ENCODE measurements at places on chromosomes 2 and 18.

- no peak for DNase-seq
These were observed 402.9 kb downstream of the TMEM182 start for GRCh38 chr2:103164748-103165147.

GRCh38 chr2:171707752-171708151, 20.5 kb downstream of the DYNC1I2 start:
- DNase-seq: no peak

DNA sequence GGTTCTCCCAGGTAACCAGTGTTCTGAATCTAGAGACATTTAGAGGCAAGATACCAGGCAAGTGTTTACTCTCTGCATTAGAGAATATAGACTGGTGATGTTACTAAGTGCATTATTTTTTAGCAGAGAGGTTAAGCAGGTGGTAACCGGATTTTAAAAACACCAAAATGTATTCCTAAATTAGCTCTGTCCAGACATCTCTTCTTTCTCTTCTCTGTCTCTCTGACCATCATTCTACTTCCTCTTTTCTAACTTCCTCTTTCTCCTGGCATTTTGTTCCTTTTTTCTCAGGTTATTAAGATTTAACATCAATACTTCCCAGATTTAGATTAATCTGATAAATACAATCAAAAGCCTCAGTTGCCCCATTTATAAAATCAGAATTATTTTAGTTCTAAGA, 31.7 kb upstream of the DYNC1I2 start:
- no peak for DNase-seq

GRCh38 chr2:61229936-61230335, 67.9 kb downstream of the C2orf74 start:
- DNase-seq: no peak

DNA sequence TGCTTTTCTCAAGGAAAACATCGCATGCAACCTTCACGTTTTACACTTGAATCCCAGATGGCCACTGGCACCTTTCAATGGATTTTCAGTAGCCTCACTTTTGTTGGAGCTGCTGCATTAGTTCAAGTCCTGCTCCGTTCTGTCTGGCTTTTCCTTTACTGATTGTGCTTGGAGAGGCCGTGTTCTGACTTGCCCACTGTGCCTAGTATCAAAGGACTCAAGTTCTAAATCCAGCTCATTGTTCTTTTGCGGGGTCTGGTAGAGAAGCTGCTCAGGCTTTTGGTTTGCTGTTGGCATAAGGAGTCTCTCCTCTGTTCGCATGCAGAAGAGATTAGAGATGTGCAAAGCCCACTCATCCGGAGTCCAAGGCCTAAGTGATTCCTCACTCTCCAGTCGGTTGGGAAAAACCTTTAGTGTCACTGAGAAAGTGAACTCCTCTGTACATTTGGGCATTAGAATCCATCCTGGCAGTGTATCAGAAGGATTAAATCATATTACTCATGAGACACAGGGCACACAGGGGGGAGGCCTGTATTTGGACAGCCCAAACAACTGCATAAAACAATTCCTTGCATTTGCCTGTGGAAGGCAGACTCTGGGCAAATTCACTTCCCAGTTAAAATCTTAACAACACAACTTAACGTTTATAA, 69.7 kb downstream of the NCK2 start:
- no peak for DNase-seq

- DNase-seq: no peak
These were observed 37.0 kb downstream of the STAT4 start for GRCh38 chr2:191113761-191114160.

- no peak for DNase-seq
These were observed 463.2 kb downstream of the THSD7B start for GRCh38 chr2:137228566-137228965.

- no peak for DNase-seq
These were observed 232.6 kb downstream of the OTX1 start for GRCh38 chr2:63283273-63283672.

- no peak for DNase-seq
These were observed 1518.3 kb downstream of the RPIA start for GRCh38 chr2:90209806-90210205.

DNA sequence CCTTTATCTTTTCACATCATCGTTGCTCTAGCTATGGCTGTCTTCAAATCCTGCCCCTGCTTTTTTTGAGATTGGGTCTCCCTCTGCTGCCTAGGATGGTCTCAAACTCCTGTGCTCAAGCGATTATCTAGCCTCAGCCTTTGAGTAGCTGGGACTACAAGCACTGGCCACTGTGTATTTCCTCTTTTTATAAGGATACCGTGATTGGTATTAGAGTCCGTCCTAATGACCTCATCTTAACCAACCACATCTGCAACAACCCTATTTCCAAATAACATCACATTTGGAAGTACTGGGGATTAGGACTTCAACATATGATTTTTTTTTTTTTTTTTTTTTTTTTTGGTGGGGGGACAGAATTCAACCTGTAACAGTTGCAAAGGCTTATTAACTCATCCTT, 9.1 kb downstream of the RESP18 start:
- no peak for DNase-seq

- no peak for DNase-seq
These were observed 635.1 kb upstream of the SLC39A10 start for GRCh38 chr2:195021711-195022507.

DNA sequence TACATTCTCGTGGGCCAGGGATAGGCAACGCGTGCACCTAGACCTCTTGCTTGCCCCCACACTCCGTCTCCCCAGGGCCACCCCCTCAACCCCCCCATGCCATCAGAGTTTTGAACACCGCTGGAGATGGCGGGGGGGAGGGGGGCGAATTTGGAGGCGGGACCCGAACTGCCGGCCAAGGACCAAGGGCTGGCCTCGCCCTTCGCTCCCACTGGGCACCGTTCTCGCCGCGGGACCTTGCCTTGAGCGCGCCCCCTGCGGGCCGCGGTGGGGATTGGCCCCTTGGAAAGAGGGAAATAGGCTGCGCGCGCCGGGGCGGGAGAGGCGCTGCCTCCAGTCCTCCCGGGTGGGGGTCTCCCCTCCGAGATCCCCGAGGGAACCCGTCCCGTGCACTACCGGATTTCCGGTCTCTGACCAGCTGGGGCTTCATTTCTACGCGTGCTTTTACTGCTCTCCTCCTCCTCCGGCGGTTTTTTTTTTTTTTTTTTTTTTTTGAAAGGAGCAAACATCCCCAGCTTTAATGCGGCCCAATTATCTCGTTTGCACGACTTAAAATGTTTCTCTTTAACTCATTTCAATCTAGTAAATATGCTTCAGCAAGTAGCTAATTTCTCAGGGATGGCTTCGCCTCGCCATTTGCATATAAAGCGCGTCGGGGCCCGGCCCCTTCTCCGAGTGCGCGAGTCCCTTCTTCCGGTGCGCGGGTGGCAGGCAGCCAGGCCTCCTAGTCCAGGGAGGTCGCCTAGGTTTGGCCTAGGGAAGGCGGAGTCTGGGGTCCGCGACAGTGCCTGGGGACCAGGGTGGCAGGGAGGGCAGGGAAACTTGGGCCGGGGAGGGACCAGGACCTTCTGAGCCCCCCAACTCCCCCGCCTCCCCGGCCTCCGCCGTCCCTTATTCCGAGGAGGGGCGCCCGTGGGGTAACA, 10.0 kb upstream of the GBX2 start:
- peak; percentile 90 for DNase-seq

DNA sequence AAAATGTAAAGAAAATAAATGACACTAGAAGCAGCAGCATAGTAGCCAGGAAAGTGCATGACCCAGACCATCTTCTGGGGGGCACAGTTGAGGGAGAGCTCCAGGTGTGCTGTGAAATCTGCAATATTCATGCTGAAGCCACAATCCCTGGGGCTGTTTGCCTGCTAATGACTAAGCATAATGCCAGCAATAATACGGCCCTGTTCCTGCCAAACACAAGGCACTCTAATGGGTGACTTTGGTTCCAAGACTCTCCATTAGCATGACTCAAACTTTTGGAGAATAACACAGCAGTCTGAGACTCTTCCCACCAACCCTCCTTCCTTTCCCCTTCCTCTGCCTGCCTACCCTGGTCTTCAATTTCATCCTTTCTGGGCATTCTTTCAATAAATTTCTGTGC, 77.9 kb upstream of the DOCK10 start:
- DNase-seq: no peak

GRCh38 chr2:130834931-130835765, 1.6 kb upstream of the ARHGEF4 start:
- peak; percentile 5 for DNase-seq

GRCh38 chr2:172710584-172711047, 25.0 kb upstream of the RAPGEF4 start:
- peak; percentile 47 for DNase-seq
